ENCODE measurements at places on chromosomes 1 and 21. TPM values are rescaled to one million over a fixed set of nuclear protein-coding genes. Genes with fewer than 3 reads are reported as not detected.

- no peak for DNase-seq
These were observed 215.2 kb downstream of the SLC45A1 start for GRCh38 chr1:8533124-8533523.

- DNase-seq, result no peak
These were observed 75.8 kb downstream of the ITPKB start for GRCh38 chr1:226663327-226663704.

DNA sequence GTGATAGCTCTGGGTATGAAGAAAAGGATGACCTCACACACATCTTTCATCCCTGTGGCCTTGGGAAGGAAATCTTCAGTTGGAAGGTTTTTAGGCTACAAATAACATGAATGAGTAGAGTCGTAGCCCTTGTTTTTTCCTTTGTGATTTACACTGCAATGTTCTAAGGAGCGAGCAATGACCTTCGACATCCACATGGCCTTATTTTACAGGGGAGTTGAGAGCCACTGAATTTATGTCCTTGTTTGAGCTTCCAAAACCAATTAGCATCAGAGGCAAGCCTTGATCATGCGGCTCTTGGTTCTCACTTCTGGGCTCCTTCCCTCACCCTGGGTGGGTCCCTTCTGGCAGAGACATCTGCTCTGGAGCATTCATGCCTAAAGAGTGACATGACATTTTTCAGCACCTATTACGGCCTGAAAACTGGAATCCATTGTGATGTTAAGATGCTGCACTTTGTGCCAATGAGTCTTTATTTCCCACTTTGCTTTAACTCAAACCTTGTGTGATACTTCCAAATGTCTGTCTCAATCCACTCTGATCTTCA is 70.5 kb upstream of the RUNX1 start:
- no peak for DNase-seq

GRCh38 chr1:66940981-66941380 is 16.2 kb downstream of the MIER1 start:
- no peak for DNase-seq

The GRHL3 gene
- not detected for total RNA-seq

The BNIPL gene
- 0.94 TPM for total RNA-seq

Measured in CD4-positive, CD25-positive, alpha-beta regulatory T cell (primary cell).